Fibroblast of skin of right biceps (primary cell): ENCODE measurements at places on chromosomes 6 and 20.
A peak's percentile ranks its signal among the peaks of the same experiment; 100 is the strongest.

- DNase-seq: no peak
These were observed 39.8 kb upstream of the CAP2 start for GRCh38 chr6:17353440-17354175.

DNA sequence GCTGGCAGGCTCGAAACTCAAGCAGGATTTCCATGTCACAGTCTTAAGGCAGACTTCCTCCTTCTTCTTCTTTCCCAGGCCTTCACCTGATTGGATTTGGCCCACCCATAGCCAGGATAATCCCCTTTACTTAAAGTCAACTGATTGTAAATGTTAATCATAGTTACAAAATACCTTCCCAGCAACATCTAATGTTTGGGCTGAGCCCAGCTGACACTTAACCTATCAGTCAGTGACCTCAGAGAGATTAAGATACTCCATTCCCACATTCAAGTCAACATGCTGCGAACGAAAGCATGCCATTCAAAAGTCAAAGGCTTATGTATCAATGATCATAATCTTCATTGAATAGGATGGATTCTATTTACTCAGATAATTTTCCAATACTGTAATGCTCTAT lies 16.0 kb downstream of the MAP7 start:
- DNase-seq: no peak

- no peak for DNase-seq
These were observed 26.8 kb upstream of the C20orf144 start for GRCh38 chr20:33635341-33635740.

DNA sequence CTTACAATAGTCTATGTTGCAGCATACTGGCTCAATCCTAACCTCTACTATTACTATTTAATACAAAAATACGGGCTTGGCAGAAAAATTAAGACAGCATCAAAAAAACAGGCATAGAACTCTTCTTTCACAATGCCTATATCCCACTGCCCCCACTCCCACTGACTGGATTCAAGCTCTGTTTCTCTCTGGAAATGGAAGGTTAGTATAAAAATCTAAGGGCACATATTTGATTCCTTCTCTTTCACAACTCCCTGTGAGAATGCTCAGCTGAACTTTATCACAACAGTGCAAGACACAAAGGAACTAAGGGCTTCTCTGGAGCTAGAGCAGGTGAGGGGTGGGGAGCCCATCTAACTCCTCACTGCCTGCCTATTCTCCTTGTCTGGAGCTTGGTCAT lies 258.4 kb upstream of the FAM83B start:
- no peak for DNase-seq

GRCh38 chr20:2303673-2304072 lies 7.9 kb downstream of the TGM3 start:
- DNase-seq: no peak

DNA sequence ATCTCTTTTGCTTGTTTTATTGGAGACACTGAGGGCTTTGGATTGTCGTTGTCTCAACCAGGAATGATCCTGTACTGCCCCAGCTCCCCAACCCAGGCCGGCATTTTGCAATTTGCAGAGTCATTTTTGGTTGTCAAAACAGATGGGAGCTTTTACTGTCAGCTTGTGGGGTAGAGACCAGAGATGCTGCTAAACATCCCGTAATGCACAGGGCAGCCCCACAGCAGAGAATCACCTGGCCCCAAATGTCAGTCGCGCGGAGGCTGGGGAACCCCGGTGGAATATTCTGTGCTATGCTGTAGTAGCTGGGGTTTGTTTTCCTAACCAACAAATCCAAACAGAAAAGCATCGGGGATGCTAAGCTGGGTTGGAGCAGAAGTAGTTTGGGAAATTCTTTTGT lies 99.7 kb downstream of the TSHZ2 start:
- DNase-seq: no peak

DNA sequence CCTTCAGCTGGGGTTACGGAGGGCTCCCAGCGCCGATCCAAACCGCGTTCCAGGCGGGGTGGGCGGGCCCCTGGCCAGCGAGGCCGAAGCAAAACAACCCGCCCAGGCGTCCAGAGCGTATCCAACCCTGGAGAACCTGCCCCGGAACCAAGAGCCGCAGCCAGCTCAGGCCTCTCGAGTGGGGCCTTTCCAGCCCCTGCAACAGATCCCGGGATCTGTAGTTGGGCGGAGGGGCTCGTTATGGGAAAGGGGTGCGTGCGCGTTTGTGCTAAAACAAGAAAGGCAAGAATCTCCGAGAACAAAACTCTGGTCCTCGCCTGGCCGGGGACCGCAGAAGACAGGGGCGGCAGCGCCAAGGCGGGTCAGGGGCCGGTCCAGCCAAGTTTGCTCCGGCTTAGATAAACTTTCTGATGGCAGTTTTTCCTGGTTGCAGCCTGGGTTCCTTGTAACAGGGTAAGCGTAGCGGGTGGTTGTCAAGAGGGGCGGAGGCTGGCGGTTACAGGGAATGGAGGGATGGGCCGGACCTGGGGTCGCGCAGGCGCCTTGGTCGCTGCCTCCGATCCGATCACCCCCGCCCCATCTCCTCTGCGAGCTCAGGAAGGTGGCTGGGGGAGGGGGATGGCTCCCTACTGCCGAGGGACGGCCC lies 448 bp upstream of the RIN2 start:
- DNase-seq: peak; percentile 86

DNA sequence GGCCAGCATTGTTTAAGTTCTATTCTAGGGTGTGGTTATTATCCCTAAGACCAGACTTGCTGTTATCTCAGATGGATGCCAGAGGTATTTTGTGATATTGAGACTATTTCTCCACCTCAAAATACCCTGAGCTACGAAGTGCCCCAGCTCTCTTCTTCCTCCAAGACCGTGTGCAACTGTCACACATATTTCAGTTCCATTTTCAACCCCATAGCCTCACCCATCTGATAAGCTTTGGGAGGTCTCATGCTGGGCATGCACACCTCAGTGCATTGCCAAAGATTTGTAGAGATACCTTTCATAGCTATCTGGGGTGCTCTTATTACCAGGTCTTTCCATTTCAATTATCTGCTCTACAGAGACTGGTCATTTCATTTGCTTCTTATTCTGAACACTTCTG lies 815.8 kb upstream of the EYS start:
- no peak for DNase-seq

GRCh38 chr6:25477006-25477590 lies 174.9 kb upstream of the SCGN start:
- DNase-seq: peak; percentile 82

- peak; percentile 88 for DNase-seq
These were observed 88.5 kb downstream of the PHACTR1 start for GRCh38 chr6:12804952-12805645.

- peak; percentile 52 for DNase-seq
These were observed 419.1 kb downstream of the CDC5L start for GRCh38 chr6:44806656-44807055.

DNA sequence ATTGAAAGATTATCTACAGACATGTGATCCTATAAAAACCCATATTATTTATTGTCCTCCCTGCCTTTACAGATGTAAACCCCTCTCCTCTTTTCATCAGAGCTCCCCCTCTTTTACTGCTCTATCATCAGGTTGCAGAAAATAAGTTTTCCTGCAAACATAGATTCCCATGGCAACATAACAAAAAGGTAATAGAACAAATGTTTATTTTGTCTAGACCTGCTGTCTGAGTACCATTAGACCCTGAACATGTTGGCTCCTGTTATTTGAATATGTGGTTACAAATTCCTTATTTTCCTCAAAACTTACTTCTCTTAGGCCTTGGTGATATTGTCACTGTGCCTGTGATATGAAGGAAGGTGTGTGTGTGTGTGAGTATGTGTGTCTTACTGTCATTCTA lies 11.5 kb downstream of the MAPK14 start:
- no peak for DNase-seq

DNA sequence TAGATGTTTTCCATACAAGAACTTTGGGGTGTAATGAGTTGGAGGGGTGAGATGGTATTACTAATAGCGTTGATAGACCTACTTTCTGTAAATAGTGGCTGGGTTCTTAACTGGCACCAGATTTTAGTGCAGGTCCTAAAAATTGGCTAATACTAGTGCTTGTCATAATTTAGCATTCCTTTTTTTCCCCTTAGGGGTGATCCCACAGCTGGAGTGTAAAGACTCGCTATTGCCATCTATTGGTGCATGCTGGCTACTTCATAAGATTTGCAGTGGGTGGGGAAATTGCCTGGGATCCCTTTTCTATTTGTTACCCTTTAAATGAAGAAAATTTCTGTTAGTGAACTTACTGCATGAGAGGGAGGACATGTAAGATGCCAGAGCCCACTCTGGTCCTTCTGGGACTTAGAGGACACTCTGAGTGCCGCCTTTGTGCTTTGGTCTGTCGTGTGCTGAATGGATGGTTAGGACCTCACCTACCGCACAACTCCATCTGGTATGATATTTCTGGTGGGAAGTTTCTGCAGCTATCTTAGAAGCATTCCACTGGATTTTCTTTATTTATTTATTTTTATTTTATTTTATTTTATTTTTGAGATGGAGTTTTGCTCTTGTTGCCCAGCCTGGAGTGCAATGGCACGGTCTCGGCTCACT lies 195.5 kb downstream of the JARID2 start:
- DNase-seq: peak; percentile 71

GRCh38 chr6:33420491-33421343 lies 852 bp downstream of the SYNGAP1 start:
- peak; percentile 35 for DNase-seq

- peak; percentile 84 for DNase-seq
These were observed 430.3 kb upstream of the SOX4 start for GRCh38 chr6:21163110-21163837.

DNA sequence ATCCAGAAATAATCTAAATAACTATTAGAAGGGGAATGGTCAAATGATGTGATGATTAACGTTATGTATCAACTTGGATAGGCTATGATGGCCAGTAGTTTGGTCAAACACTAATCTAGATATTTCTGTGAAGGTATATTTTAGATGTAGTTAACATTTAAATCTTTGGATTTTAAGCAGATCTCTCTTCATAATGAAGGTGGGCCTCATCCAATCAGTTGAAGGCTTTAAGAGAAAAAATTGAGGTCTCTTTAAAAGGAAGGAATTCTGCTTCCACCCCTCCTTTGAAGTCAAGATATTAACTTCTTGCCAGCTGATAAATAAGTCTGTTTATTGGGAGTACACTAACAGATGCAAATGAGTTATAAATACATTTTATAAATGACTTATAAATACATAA lies 760.0 kb upstream of the SLC35B3 start:
- DNase-seq: no peak

- DNase-seq: peak; percentile 98
These were observed 3.4 kb upstream of the NSFL1C start for GRCh38 chr20:1469925-1470571.

DNA sequence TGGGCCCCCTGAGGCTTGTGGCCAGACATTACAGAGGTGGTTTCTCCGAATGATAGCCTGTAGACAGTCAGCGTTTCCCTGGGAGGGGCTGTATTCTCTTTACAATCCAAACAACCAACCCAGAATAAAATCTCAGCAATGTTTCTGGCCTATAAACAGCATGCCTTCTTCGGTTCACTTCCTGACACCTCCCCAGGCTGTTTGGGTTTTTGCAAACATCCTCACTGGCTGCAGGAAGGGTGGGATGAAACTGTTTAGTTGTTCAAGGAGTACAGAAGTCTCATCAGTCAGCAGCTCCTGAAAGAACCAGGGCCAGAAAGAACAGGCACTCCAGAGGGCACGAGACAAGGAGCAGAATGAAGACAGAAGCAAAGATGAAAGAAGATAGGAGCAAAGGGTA lies 350.0 kb downstream of the QKI start:
- peak; percentile 57 for DNase-seq

DNA sequence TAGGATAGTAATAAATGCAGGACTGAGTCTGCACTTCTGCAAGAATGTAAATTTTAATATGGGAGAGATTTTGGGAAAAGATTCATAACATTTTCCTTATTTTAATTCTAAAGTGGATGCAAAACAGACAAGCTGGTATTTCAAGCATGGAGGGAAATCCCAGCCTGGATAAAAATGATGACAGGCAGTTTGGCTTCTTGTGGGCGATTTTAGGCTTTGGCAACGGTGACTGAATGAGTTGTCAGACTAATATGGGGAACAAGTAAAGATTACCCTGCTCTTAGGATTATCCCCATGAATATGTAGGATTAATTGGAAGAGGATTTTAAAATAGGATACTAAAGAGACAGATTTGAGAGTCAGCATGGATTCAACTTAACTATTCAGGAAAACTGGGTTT lies 21.0 kb downstream of the OGFRL1 start:
- no peak for DNase-seq

- no peak for DNase-seq
These were observed 3.5 kb upstream of the HTR1B start for GRCh38 chr6:77466451-77467437.

DNA sequence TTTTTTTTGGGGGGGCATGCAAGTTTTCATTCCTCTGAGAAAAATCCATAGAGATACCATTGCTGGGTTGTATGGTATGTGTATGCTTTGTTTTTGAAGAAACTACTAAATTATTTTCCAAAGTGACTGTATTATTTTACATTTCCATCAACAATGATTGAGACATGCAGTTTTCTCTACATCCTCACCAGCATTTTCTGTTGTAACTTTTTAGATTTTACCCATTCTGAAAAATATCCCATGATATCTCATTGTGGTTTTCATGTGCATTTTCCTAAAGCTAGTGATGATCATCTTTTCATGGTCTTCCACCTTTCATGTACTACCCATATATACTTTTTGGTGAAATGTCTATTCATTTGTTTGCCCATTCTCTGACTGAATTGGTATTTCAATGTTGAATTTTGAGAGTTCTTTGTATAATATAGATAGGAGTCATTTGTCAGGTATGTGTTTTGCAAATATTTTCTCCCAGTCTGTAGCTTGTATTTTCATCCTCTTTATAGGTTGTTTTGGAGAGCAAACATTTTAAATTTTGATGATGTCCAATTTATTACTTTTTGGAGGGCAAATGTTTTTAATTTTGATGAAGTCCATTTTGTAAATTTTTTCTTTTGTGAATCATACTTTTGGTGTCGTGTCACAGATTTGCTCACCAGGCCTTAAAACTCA lies 827.5 kb upstream of the CITED2 start:
- no peak for DNase-seq

DNA sequence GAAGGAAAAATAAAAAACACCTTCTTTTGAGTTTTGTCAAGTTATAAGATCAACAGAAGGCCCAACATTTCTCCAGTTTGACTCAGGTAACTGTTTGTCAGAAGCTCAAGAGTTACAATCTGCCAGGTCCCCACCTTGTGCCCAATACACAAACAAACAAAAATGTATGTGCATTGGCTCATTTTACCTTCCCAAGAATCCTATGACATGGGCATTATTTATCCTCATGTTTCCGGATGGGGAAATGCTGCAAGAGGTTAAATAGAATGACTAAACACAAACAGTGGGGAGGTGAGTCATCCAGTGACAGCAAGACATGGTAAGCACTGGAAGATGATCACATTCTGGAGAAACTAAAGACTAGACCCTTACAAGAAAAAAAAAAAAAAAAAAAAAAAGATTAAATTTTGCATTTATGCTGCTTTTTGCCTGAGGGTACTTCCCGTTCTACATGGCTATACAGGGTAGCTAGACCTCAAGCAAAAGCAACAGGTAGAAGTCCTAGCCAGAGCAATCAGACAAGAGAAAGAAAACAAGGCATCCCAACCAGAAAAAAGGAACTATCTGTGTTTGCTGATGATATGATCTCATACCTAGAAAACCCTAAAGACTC lies 23.6 kb upstream of the ANKRD60 start:
- peak; percentile 90 for DNase-seq
